ENCODE measurements at places on chromosomes 4 and X.

DNA sequence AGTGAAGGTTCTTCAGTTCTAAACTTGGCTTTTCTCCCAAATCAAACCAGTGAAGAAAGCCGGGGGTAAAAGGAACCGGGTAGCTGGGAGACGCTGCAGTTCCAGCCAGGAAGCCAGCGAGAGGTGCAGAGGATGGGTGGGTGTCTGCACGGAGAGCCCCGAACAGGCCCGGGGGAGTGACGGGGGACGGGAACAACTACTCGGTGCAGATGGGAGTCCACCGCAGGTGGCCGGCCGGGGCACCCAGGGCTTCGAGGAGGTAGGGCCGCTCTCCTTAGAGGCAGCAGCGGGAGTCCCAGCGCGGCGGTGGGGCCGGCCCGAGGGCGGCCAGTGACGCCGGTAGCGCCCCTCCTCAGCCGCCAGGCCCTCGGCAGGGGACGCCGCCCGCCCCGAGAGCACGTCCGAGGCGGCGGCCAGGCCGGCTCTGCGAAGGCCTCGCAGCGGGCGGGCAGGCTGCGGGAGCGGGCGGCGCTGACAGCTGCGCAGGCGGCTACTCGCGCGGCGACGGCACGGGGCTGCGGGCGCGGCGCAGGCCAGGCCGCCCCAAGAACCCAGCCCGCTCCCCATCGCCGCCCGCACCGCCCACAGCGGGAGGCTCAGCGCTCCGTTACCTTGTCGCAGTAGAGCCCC, 449 bp downstream of the FBXL5 start:
- DNase-seq, result no peak

DNA sequence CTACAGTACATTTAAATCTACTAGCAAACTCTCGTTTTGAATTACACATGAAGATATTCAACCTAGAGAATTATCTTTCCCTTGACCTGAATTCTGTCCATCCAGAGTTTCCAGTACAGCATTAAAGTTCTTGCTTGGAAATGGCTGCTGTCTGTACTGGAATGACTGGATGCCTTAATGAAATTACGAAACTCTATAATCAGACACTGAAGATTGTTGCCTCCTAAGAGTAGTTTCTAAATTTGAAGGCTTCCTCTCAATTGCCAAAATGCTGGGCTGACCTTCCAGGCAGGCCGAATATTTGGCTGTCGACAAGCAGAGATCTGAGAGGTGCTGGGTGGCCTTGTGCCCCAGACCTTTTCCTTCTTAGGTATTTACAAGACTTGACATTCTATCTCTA, 215.1 kb upstream of the GPC4 start:
- no peak for DNase-seq

DNA sequence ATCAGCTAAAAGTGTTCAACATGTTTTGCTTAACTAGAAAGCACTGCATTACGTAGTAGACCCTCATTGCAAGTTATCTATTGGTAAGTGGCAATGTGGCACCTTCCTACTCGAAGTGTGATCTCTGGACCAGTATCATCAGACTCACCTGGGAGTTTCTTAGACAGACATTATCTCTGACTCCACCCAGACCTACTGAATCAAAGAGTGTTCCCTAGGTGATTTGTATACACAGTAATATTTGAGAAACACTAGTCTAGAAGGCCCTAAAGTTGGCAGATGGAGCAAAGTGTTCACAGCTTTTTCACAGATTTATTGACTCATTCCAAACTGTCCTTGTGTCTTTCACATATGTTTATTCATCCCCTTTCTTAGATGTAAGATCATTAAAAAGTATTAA, 35.7 kb downstream of the SHROOM4 start:
- DNase-seq, result no peak

DNA sequence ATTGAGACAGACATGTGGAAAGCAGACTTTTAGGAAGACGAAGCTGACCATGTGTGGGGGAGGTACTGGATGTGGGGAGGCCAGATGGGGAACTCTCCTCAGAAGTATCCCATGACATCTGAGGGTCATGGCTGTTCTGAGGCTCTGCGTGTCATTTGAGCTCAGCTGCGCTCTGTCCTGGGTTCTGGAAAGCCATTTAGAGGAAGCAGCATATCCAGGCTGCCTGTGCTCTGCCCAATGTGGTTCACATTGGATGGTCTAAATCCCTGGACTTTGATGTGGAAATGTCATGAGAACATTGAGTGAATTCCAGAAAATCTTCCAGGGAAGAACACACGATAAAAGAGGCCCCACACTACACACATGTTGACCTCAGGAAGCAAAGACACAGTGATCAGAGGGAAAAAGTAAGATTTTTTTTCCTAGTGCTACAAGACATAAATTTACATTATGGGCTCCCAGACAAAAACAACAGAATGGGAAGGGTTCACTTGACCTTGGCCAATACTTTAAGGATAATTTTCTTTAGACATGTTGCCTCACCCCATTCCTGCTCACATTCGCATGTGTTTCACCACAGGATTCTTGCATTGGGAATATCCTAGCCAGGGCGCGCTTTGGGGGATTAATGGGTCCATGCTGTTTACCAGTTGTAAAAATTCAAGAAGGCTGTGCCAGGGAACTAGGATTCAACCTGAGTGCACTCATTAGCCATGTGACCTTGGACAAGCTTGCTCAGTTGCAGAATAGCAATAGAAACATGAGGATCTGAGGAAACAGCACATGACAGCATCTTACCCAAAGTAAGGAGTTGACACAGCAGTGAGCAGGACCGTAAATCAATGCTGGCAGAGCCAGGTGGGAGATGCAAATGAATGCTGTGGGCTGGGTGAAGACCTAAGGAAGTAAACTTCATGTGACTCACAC, 73.2 kb upstream of the C1QTNF7 start:
- DNase-seq, result peak; percentile 19

DNA sequence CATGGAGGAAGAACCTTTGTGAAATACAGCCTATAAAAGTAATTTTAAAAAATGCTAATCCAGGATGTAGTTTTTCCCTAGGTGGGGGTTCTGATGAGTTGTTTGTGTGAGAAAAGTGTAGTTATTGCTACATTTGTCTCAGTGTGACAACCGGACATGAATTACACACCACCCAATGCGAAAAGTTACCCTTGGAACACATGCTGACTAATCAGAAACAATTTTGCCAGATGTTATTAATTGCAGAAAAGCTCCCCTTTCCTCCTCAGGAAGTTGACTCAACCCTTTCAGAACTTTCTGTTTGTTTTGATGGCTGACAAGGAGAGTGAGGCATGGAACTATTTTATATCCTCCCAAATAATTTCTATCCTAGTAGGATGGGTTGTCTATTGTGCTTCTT, 38.1 kb upstream of the EDA2R start:
- no peak for DNase-seq

DNA sequence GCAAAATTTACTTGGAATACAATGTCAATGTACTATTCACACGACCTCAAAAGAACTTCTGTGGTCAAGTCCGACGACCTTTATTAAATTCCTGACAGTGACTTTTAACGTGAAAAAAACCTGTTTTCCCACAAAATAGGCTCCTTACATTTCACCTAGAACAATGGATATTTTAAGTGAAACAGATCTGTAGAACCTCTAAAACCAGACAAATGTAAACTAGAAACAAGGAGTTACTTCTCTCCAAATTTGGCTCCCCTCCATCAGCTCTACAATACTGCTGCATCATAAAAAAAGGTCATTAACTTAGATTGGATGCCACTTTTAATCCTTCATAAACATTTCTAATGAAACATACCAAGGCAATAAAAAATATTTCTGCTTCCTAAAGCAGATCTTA, 1.2 kb downstream of the NEK1 start:
- no peak for DNase-seq

- no peak for DNase-seq
Observed at GRCh38 chr4:61401771-61402170, 201.6 kb downstream of the ADGRL3 start.

DNA sequence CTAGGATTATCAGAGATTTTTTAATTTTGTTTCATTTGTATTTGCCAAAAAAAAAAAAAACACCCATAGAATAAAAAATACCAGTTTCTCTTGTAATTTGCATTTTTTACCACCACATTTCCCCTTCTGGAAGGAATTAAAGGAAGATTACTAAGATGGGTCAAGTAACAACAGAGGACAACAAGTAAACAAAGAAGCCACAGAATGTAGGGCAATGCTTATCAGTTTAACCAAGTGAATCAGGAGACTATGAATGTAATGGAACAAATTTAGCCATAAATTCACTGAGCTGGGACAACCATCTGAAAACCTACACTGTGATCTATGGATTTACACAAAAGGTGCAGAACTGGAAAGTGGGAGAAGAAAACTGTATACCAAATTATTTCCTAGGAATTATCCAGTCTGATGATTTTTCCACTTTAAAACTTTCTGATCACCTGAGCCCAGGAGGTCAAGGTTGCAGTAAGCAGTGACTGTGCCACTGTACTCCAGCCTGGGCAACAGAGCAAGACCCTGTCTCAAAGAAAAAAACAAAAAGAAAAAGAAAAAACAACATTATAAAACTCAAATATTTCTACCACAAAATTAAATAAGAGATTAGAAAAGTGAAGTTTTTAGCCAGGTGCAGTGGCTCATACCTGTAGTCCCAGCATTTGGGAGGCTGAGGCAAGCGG, 32.4 kb downstream of the LRBA start:
- DNase-seq, result no peak

DNA sequence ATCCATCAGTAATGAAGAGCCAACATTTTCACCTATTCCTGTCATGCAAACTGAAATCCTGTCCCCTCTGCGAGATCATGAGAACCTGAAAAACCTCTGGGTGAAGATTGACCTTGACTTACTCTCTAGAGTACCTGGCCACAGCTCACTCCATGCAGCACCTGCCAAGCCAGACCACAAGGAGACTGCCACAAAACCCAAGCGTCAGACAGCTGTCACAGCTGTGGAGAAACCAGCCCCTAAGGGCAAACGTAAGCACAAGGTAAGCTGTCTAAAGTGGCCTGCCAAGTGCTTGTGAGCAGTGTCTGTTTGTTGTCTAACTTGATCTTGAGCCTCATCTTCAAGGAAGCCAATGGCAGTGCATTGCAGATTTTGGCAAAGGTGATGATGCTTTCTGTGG, 455.9 kb downstream of the AFF2 start:
- DNase-seq, result no peak

- no peak for DNase-seq
Observed at GRCh38 chr4:137623013-137623412, 90.7 kb upstream of the PCDH18 start.

DNA sequence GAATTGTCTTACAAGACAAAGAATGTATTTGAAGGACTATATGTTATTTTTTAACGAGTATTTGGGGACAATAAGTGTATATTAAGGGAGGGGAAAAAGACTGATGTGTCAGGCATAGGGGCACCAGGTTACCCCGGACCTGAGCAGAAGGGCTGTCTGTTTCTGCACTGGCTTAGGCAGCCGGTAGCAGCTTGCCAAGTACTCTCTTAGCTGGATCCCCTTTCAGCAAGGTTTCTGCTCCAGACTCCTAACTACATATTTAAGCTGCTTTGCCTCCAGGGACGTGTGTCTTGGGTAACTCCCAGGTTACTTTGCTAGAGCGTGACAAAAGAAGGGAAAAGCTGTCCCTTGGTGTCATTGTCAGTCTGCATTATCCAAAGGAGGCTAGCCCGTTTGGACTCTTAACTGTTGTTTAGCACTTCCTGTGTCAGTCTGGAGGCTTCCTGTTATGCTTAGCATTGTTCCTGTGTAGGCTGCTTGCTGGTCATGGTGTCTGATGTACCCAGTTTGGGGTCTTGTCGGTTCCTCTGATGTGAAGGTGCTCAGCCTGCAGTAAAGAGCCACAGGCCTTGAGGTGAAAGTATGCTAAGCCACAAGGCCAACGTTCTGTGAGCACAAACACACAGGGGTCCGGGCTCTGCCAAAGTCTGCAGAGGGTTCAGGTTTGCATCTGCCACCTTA, 11.6 kb downstream of the CXCR3 start:
- DNase-seq, result no peak

GRCh38 chrX:69424161-69424560, 80.0 kb upstream of the NALF2 start:
- DNase-seq, result peak; percentile 15

DNA sequence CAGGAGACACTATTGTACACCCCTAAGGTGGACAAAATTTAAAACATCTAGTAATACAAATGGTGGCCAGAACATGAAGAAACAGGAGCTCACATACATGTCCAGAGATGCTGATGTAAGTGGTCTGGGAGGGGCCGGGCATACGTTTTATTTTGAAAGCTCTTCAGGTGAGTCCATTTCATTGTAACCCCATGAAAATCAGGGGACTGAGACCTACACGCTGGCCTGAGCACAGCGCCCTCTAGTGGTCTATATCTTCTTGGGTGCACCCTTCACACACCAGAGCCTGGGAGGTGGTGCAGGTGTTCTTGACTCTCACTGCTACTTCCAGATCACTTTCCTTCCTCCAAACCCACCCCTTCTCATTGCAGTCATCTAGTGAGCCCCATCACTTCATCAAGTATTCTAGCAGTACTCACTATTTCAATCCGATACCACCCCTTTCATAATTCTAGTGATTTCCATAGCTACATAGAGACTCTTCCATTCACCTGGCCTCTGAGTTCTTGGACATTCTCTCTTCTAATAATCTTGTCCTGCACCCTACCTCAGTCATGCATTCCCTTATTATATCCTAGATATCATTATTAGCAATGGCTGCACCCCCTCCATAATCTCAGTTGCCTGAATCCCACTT, 4.3 kb upstream of the TLR6 start:
- no peak for DNase-seq

- no peak for DNase-seq
Observed at GRCh38 chr4:91325495-91325894, 978.3 kb upstream of the GRID2 start.

GRCh38 chr4:161222889-161223288, 940.9 kb downstream of the FSTL5 start:
- DNase-seq, result no peak

GRCh38 chr4:150447356-150447755, 134.6 kb upstream of the MAB21L2 start:
- DNase-seq, result no peak

- no peak for DNase-seq
Observed at GRCh38 chr4:83216959-83217683, 67.5 kb downstream of the COQ2 start.

DNA sequence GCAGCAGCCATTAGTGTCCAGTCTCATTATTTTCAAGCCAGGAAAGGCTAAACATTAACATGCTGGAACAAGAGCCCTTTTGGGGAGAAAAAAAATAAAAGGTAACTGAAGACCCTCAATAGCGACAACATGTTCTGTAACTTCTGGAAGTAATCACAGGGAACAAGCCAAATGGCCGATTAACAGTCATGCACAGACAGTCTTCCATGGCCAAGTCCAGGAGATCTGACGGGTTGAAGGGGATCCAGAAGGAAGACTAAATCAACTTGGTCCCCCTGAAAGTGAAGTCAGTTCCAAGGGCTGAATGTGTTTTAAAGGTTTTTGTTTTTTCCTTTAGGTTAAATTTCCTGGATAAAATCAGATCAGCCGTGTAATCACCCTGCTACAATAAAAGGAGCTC, 52.5 kb downstream of the LNX1 start:
- no peak for DNase-seq

- no peak for DNase-seq
Observed at GRCh38 chr4:169225812-169226211, 44.9 kb downstream of the SH3RF1 start.

DNA sequence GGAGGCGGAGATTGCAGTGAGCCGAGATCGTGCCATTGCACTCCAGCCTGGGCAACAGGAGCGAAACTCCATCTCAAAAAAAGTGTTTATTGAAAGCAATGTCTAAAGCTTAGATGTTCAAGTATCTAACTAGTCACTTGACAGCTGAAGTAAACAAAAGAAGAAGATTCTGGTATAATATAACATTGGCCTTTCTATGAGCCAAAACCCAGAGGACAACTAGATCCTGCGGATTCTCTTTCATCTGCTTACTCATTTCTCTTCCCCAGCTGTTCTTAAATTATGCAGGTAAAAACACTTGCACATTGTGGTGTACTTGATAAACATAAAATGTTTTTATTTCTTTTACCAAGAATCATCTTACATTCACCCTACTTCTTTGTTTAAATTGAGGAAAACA, 24.1 kb upstream of the AREG start:
- DNase-seq, result no peak

Measured in NCI-H524 treated with DMSO at 0.1 percent for 48 hours (cell line).